ENCODE measurements at places on chromosomes 12 and 14.

DNA sequence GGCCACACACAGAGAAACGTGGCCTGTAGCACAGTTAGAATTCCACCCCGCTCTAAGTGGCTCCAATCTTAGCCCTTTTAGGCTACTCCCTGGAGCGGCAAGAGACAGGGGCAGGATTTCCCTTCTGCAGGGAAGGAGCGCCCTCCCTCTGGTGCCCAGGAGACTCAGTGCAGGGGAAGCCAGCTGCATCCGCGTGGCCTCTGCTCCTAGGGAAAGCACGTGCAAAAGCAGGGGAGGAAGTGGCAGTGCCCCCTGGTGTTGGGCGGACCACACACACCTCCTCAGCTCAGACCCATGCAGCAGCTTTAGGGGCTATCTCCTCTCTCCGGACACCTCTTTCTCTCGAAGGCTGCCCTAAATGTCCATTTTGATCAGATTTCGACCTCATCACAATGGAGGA, 50.0 kb downstream of the SPRING1 start:
- no peak for DNase-seq

DNA sequence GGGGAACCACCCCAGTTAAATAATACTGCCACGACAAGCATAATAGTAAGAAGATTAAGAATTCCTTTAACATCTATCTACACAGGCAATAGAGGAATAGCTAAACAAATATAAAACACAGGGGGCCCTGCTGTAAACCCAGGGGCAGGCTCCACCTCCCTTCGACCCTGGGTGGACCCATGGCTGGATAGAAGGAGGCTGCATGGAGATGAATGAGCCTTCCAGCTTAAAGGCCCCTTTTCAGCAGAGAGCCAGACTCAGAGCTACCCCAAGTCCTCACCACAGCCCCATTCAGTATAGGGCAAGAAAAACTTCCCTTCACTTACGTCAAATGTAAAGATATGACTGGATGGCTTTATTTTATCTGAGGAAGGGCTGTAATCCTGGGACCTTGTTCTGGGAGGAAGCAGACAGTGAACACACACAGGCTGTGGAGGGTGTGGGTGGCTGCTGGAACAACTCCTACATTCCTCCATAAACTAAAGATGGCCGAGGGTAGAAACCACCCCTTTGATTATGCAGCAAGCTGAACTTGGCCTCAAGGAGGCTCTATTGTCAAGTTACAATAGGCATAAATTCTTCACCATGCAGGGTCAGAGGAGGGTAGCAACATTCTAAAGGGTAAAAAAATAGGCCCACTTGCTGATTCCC, 30.4 kb downstream of the NUAK1 start:
- no peak for DNase-seq

- DNase-seq = no peak
Measured at GRCh38 chr14:92340931-92341330, 18.0 kb downstream of the SLC24A4 start.

GRCh38 chr12:47910486-47910885, 5.7 kb upstream of the VDR start:
- peak; percentile 42 for DNase-seq

- DNase-seq = peak; percentile 5
Measured at GRCh38 chr14:78933948-78934524, 763.9 kb downstream of the NRXN3 start.

GRCh38 chr12:112537710-112538396, 119.1 kb downstream of the PTPN11 start:
- DNase-seq = peak; percentile 4
